Lower leg skin (tissue), 4 donors: ENCODE measurements at places on chromosomes 11 and 22. TPM values are rescaled to one million over a fixed set of nuclear protein-coding genes. Genes with fewer than 3 reads are reported as not detected.

Gene RAC2
- total RNA-seq, result 7.5 TPM

Gene CYTH4
- 1.4 TPM for total RNA-seq

Gene GUCY1A2
- total RNA-seq, result 0.72 TPM

Gene ARHGEF17
- 18.8 TPM for total RNA-seq

Gene MUC2
- total RNA-seq, result not detected

Gene MGAT3
- total RNA-seq, result 5.1 TPM

Gene RFPL3
- total RNA-seq, result not detected

Gene GPR83
- total RNA-seq, result 0.29 TPM

Gene GNAZ
- total RNA-seq, result 3.6 TPM
